ENCODE measurements at places on chromosomes 16 and 17.

DNA sequence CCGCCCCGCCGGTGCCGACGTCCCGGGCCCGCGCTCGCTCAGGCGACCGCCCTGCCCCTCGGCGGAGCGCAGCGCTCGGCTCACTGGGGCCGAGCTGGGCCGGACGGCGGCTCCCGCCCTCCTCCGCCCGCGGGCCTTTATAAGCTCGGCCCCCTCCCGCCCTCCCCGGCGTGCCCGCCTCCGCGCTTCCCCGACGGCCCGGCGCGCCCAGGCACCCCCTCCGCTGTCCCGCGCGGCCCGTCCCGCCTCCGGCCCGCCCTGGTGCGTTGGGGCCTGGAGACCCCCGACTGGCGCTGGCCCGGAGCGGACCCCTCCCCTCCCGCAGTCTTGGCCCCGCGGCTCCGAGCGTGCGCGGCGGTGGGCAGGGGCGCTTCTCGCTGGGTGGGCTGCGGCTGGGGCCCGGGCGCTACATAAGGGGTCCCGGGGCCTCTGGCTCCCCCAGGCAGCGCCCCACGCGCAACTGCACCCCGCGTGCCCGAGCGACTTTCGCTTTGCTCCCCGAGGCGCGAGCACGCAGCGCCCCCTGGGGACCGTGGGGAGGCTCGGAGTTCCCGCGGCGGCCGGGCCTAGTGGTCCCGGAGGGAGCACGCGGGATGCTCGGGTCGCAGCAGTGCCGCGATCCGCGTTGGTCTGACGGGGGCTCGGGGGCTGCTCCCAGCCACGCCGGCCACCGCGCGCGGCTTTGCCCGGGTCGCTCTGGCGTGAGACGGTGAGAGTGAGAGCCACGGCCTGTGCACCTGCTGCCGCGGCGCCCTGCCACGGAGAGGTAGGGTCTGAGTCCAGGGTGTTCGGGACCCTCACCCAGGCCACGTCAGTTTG, at the start of gene PIEZO1:
PIEZO1 (minus strand) TSS at position 115 of the 819 bp plus-strand sequence. CDS start 256 bp downstream, outside the sequence.
- peak; percentile 86 for DNase-seq

DNA sequence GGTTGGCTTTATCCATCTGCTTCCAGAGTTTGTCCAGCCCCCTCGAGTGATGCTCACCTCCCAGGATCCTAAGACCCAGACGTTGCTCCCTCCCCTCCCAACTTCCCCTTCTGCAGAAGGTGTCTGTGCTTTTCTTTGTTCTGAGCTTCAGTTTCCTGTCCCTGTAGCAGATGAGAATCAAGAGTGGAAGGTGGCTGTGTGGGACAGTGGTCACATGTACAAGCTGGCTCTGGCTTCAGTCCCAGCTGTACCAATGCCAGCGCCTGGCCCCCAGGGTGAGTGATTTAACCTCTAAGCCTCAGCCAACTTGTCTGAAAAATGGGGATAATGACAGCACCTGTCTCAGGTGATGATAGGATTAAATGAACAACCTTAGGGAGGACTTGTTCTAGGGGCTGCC, 7.7 kb downstream of the PRR15L start:
- DNase-seq = no peak

DNA sequence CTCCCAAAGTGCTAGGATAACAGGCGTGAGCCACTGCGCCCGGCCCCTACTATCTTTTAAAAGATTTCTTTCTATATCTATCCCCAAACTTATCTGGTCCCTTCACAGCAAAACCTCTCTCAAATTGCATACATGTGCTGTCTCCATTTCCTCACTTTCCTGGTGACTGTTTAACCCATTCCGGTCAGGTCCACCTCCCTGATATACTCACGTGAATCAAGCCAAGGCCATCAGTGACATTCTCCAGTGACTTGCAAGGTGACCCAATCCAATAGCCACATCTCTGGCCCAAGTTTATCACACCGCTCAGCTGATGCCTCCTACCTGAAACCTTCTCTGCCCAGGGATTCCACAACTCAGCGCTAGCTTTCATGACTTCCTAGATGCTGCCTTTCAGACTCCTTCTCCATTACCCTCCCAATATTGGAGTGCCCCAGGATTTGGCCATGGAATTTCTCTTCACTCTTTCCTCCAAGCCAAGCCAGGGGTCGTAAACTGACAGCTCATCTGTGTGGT, 1.4 kb upstream of the CTCF start:
- DNase-seq = no peak

DNA sequence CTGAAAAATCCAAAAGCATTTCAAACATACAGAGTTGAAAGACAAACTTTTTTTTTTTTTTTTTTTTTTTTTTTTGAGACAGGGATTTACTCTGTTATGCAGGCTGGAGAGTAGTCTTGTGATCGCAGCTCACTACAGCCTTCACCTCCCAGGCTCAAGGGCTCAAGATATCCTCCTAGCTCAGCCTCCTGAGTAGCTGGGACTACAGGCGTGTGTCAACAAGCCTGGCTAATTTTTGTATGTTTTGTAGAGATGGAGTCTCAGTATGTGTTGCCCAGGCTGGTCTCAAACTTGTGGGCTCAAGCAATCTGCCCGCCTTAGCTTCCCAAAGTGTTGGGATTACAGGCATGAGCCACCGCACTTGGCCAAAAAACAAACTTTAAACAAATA, 64.2 kb upstream of the KIFC3 start:
- DNase-seq = no peak
